Stimulated activated CD4-positive, alpha-beta T cell treated with anti-CD3 and anti-CD28 coated beads, Interleukin-15, amount 100 ng/mL, for 1 hour (primary cell): ENCODE measurements at places on chromosomes 2 and 18.

GRCh38 chr2:232846055-232846454, 24.0 kb upstream of the SNORC start:
- no peak for DNase-seq

GRCh38 chr2:234003972-234004617, 46.4 kb upstream of the SPP2 start:
- no peak for DNase-seq

DNA sequence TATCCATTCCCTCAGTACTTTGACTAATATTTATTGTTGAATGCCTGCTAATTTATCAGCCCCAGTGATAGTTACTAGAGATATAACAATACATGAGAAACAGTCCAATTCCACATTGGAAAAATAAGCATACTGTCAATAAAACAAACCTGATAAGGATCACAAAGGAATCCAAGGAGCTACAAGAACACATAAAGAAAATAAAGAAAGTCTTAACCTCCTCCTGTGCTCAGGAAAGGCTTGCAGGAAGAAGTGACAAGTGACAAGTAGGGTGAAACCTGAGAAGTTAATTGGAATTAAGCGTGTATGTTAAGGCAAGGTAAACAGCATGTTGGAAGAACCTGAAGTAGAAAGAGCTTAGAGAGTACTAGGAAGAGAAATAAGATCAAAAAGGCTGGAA, 20.3 kb upstream of the ASNSD1 start:
- DNase-seq, result no peak

GRCh38 chr2:8030573-8031303, 651.1 kb upstream of the ID2 start:
- DNase-seq, result no peak

- DNase-seq, result no peak
Observed at GRCh38 chr18:57057890-57058289, 89.0 kb upstream of the BOD1L2 start.

GRCh38 chr18:44767807-44768206, 87.1 kb downstream of the SETBP1 start:
- no peak for DNase-seq

DNA sequence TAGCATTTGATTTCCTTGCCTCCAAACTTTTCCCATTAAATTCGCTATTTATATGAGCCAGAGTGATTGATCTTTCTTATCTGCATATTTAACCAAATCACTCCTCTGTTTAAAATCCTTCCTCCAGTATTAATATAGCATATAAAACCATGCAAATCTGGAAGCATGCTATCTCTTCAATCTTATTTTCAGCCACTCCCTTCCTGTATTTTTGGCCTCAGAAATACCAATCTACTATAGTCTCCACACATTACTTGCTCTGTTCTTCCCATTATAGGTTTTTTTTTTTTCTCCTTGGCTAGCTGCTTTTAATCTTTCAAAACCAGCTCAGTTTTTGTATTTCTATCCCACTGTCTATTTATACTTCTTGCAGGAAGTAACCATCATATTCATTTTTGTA, 19.1 kb downstream of the MAP2 start:
- no peak for DNase-seq

- DNase-seq, result no peak
Observed at GRCh38 chr2:25302758-25303375, 38.9 kb downstream of the DNMT3A start.

GRCh38 chr2:210009126-210009525, 6.7 kb downstream of the RPE start:
- DNase-seq, result no peak

- no peak for DNase-seq
Observed at GRCh38 chr2:22579341-22579740, 805.6 kb upstream of the KLHL29 start.

DNA sequence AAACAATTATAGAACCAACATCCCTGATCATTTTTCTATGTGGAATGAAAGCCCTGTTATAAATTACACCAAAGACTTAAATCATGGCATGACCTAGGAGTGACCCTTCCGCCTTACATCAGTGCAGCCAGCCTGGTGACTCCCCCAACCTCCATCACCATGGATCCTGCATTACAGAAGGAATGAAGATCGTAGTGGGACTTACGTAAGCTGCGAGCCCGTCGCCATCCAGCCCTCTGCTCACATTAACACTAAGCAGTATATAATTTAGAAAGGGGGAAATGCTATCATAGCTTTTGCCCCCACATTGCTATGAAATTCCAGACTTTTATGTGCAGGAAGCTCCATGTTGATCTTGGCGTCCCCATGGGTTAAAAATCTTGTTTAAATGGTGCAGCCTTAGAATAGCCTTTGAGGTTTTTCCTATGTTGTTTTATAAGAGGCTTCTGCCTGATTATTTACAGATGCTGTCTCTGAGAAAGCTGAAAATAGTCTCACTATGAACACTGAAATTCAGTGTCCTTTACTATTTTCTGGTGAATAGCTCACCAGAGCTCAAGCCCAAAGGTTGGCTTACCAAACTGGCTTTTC, 76.3 kb downstream of the COLEC12 start:
- DNase-seq, result no peak

GRCh38 chr2:239469106-239469960, 68.5 kb upstream of the HDAC4 start:
- no peak for DNase-seq

- no peak for DNase-seq
Observed at GRCh38 chr2:168465594-168465993, 9.5 kb downstream of the CERS6 start.

- DNase-seq, result no peak
Observed at GRCh38 chr2:96083989-96084857, 32.1 kb downstream of the ADRA2B start.

GRCh38 chr2:10537522-10538199, 89.5 kb upstream of the ODC1 start:
- no peak for DNase-seq

- no peak for DNase-seq
Observed at GRCh38 chr2:173952267-173953046, 12.7 kb downstream of the SP3 start.

DNA sequence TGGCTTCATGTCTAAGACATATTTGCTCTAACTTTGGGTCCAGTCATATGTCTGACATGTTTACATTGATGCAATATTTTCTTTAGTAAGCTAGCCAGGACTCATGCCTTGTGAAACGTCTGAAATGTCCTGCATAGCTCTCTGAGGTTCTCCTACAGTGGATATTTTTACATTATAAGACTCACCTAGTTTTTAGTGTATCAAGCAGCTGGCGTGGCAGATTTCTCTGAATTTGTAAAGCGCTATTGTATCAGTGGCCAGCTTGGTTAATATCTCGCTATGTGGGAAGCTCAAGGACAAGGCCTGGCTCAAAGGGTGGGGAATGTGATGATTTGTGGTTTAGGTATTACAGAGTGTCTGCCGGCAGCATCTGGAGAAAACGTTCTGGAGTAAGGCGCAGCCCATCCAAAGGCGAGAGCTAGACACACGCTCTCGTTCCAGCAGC, 164.3 kb downstream of the LTBP1 start:
- no peak for DNase-seq

DNA sequence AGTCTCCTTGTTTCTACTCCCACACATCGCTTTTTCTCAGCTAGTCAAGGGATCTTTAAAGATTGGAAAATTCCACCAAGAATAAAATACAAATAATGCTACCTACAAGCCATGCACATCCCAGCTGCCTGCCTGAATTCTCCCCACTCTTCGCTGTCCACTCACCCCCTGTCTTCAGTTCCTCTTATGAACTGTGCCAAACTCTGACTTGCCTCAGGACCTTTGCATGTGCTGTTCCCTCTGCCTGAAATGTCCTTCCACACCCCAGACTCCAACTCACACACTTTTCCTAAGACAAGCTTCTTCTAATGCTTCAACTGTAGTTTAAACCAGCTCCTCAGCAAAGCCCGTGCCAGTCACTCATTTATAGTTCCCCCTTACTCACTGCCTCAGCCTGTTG, 260.0 kb downstream of the NAPG start:
- no peak for DNase-seq

DNA sequence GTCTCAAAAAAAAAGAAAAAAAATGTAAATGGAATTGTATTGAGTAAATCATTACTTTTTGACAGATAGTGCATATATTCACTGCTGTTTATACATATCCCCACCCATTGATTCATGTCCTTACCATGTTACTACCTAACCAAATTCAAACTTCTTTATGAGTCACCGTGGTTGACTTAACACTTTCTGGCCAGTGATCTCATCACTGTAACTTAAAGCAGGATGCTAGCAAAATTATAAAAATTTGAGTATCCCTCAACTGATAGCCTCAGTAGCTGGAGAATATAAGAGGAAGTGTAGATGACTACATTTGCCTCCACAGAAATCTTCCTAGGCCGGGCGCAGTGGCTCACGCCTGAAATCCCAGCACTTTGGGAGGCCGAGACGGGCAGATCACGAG, 13.4 kb downstream of the CNOT9 start:
- DNase-seq, result no peak
